Stimulated activated CD4-positive, alpha-beta T cell treated with anti-CD3 and anti-CD28 coated beads, Interleukin-4, amount 100 ng/mL, for 4 hours (primary cell): ENCODE measurements at places on chromosomes 5 and 9.

- no peak for DNase-seq
Observed at GRCh38 chr5:90632791-90633190, 74.2 kb downstream of the ADGRV1 start.

DNA sequence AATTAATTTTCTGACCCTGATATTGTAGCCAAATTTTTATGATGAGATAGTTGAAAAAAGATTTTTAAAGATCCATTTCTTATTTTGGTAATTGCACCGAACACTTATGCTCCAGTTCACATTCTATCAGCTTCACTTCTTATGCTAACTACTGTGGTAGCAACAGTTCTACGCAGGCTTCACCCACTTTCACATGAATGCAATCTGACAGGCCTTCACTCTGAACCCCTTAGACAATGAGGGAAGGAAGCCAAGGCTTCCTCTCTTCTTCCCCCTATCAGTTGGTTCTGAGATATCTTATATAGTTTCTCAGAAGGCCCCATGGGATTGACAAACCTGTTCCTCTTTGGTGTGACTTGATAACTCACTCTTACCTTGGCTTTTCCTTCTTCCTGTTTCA is 185.8 kb downstream of the CETN3 start:
- no peak for DNase-seq

- DNase-seq, result no peak
Observed at GRCh38 chr9:87725356-87725899, 491 bp upstream of the CTSL start.

- DNase-seq, result no peak
Observed at GRCh38 chr9:95007226-95007869, 280.8 kb downstream of the AOPEP start.

GRCh38 chr5:90898326-90899013 is 339.9 kb downstream of the ADGRV1 start:
- DNase-seq, result no peak

DNA sequence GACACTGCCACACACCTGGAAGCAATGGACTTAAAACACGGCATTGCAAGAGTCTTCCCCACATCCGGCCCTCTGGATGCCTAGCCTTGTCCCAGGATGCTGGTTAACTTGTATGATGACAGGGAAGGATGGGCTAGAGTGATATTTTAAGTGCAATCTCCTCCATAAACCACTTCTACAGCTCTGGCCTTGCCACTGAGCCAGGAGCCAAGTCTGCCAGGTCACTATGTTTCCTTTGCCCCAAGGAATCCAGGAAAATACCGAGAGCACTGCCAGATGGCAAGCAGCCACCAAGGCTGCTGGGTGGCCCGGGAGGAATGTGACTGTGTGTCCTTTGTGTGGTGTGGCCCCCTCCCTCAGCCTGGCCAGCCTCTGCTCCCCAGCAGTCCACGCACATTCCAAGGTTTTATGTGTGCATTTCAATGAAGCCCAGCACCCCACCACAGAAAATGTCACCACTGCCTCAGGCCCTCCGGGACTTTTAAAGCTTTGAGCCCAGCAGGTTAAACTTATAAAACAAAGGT is 106.0 kb downstream of the FRMD3 start:
- no peak for DNase-seq

DNA sequence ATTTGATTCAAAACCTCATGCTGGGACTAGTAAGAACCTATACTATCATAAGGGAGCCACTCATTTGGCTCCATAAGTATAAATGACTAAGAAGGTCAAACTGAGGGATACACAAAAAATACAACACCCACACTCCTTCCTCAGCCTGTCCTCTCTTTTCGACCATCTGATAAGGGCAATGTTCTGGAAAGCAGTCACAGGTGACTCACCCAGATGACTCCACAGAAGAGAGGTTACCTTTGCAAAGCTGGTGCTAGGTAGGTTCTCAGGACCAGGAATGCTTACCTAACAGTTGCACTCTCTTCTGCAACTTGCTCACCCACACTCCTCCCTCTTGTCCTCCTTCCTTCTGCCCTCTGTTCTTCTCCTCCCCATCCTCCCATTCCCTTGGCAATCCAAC is 32.9 kb downstream of the LHFPL2 start:
- no peak for DNase-seq

GRCh38 chr5:147826361-147826760 is 5.1 kb downstream of the SPINK1 start:
- no peak for DNase-seq

DNA sequence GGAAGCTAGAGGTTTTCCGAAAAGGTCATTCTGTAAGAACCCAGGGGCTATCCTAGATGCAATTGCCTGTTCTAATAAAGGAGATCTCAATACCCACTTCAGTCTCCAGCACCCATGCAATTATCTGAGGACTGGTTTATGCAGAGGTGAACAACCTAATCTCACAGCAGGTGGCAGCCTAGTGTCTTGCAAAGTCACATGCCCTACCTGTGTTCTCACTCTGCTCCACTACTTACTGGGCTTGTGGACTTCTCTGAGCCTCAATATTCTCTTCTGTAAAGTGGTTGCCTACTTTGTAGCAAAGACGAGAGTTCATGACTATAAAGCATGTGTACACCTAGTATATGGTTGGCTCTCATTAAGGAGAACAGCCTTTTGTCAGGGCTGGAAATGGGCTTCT is 21.0 kb upstream of the ALDH1B1 start:
- no peak for DNase-seq

DNA sequence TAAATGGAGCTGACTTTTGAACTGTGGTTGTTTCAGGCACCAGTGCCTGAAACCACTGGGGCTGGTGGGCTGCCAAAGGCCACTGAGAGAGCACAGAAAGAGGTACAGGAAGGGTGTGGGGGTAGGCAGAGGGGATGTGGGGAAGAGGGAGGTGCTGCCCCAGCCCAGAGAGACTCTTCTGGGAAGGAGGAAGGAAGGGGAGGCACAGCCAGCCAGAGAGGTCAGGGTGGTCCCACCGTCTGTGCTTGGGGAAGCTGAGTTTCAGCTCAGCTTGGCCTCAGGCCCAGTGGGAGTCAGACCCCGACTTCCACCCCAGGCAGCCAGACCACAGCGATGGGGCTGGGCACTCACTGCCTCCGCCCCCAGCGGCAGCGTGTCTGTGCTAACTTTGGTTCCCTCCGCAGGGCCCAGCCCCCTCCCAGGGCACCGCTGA is 8.6 kb upstream of the PHYKPL start:
- DNase-seq, result no peak
